ENCODE measurements at places on chromosomes 12 and 14. TPM values are rescaled to one million over a fixed set of nuclear protein-coding genes. Genes with fewer than 3 reads are reported as not detected.

DNA sequence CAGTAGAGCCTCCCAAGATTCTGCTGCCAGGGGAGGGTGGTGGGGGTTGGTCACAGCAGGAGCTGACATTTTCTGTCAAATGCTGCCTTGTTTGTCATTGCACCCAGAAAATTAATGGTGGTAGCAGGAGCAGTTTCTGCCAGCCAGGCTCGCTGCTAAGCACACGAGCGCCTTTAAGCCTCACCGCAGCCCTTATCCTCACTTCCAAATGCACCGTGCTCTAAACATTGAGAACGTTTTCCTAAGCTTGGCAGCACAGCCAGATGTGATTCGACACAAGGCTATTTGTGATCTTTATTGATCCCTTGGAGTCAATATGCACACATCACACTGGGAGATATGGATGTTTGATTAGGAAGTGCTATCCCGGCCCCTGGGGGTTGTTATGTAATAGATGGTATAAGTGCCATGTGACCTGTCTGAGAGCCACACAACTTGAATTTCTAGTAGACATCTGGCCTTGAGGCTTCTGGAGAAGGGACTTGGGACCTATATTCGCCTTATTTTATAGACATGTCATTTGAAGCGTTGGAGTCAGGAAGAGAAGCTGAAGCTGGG is 31.6 kb upstream of the BEGAIN start:
- no peak for DNase-seq

DNA sequence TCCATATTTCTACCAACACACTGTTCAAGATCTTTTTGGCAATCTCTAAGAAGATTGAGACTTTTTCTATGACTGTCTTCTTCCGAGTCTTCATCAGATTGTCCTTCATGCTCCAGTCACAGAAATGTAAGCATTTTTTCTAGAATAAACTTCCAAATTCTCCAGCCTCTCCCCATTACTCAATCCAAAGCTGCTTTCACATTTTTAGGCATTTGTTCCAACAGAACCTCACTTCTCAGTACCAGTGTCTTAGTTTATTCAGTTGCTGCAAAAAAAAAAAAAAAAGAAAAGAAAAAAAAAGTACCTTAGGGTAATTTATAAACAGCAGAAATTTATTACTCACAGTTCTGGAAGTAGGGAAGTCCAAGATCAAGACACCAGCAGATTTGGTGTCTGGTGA is 290.8 kb upstream of the NOVA1 start:
- DNase-seq, result no peak

The A2M gene
- total RNA-seq, result 569 TPM

DNA sequence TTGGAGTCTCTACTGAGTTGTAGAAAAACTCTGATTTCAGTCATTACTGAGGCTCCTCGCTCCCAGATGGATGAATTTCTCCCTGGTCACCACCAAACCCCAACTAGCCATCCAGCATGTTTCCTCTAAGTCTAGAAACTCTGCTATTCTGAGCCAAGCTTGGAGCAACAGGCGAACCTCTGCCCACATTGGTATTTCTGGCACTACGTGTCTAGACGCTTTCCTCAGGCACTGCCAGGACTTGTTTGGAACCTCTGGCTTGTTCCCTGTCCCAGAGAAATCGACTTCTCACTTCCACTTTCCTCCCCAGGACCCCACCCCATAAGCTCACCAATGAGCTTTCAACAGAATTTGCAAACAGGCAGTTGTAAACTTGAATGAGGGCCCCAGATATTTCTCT is 27.6 kb downstream of the WSCD2 start:
- DNase-seq, result no peak

DNA sequence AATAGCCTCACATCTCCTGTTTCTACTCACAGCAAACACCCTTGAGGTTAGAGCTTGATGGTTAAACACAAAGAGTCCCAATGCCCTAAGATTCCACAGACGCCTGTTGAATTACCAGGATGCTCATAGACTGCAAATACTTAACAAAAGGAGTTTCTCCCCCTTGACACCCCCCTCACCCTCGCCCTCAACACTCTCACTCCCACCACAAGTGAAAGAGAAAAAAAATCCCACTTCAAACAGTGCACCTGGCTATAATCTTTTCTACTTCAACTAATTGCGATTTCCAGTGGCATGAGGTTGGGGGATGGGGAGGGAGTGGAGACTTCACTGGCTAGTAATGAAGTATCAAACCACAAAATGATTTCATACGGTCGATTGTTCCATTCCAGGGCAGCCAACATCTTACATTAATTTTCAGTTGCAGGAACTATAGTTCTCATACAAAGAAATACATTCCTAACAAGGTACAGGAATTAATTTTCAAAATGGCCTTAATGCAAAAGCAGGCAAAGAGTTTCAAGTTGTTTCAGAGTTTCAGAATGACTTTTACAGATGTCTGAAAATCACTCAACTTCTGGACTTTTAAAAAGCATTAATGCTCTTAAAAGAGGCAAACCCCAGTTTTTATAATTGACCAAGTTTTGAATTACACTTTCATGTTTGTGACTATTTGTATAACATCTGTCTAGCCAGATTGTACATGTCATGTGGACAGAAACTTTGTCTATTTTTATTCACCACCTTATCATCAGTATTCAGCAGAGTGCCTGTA is 390.7 kb downstream of the C12orf75 start:
- no peak for DNase-seq

DNA sequence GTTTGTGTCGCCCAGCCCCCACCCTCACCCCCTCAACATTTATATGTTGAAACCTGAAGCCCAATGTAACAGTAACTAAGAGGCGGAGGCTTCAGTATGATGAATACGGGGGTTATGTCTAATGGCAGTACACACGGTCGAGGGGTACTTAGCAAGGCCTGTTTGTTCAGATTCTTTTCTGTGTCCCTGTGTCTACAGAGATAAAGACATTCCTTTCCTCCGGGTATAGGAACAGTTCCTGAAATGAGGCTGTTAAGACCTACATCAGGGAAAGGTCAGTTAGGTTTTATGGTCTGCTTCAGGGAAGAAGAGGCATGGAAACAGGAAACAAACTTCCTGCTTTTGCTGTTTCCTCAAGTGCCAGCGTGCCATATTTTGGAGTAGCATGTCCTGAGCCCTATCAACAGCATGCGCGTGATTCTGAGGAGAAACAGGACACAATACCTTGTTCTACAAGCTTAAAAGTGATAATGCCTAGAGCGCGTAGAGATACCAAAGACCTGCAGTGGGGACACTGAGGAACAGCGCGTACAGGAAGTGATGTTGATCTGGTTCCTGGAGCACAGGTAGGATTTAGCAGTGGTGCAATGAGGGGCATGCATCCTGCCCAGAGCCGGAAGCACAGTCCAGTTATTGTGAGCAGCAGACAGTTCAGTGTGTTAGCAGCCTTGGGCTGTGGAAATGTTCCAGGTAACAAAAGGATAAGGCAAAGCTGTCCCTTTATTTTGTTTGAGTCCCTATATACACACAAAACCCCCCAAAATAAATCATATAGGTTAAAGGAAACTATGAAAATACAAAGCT is 47.2 kb downstream of the FGD4 start:
- no peak for DNase-seq

The TMTC1 gene
- total RNA-seq, result 37.1 TPM

DNA sequence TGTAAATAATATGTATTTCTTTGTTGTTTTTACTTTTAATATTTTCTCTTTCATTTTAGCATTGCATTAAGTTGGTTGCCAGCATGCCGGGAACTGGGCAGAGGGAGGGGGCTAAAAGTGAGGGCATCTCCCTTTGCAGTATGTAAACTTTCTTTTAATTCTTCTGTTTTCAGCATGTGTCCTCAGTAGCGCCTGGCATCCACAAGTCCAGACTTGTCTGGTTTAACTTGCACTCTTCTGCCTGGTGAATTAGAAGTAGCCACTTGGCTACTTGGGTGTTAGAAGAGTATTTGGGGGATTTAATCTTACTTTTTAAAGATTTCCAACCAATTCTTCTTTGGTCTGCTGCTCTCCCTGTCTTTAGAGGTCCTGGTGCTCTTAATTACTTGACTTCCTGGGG is 117.2 kb upstream of the SCAF11 start:
- DNase-seq, result no peak

DNA sequence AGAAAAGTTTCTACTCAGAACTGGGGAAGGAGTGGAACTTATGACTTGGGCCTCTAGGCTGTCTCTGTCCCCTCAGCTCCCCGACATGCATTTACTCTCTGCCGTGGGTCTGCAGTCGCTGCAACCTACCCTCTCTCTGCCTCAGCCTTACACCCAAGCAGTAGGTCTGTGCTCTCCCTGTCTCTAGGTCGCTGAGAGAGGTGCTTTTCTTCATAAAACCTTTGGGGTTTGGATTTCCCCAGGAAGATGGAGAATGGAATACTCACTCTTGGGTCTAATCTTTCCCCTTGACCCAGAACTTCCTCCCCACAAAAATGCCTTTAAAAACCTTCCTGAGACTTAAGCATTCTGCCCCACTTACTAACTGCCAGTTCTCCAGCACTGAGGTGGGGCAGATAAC is 12.9 kb downstream of the GPR84 start:
- DNase-seq, result no peak

Measured in left ventricle myocardium superior (tissue), 1 donor.